ENCODE measurements at places on chromosomes 5 and 9.

DNA sequence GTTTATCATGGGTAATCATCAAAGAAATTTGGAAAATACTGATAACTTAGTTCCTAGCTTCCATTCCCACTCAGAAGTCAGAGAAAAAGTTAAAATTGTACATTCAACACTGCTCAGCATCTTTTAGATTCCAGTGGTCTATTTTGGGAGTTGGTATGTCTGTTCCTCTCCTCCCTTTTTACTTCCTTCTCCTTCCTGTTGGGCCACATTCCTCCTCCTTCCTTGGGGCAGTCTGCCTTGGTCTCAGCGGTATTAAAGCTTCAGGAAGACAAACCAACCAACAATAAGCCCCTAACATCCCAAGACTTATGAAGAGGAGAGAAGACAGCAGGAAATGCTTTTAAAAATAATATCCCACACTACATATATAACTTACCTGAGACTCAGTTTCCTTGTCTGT, 49.9 kb upstream of the SSBP2 start:
- DNase-seq: no peak

DNA sequence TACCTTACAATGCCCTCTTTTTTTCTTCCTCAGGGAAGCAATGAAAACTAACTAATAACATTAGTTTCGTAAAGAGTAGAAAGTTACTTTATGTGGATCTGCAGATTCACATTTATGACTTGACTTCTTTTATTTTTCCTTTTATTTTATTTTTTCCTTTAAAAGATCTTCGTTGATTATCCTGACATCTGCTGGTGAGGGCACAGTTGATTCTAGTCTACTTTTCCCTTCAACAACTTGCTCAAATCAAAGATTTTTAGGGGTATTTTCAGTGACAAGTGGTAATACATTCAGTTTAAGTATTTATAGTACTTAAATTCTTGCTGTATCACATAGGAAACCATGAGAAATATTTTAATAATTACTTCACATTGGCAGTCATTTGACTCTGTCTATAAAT, 4.9 kb downstream of the EDIL3 start:
- no peak for DNase-seq

GRCh38 chr5:66633754-66634153, 37.6 kb downstream of the MAST4 start:
- no peak for DNase-seq

GRCh38 chr9:132005899-132006298, 73.8 kb downstream of the MED27 start:
- no peak for DNase-seq

GRCh38 chr9:125527471-125528002, 179.5 kb downstream of the MAPKAP1 start:
- DNase-seq: no peak

DNA sequence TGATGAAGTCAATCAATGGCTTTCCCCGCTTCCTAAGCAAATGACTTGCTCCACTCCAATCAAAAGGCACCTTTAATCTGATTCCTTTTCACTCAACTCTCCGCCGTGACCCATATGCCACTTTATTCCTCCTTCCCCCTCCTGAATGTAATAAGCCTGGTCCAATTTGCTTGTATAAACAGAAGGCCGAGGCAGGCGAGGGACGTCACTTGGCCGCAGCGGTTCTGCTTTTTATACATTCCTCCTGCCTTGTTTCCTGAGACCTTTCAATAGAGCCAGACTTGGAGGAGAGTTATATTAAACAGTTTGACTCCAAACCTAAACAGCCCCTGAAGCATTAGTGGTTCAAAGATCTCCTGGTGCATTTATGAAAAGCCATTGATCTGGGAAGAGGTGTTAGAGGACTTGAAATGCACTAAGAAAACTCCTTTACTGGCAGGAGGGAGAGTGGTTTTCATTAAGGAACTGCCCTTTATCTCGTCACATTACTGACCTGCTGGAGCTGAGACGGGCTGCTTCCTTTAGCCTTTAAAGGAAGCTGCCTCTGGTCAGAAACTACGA, 273.4 kb downstream of the SLIT3 start:
- DNase-seq: no peak

GRCh38 chr9:26675035-26675434, 217.6 kb downstream of the CAAP1 start:
- no peak for DNase-seq

DNA sequence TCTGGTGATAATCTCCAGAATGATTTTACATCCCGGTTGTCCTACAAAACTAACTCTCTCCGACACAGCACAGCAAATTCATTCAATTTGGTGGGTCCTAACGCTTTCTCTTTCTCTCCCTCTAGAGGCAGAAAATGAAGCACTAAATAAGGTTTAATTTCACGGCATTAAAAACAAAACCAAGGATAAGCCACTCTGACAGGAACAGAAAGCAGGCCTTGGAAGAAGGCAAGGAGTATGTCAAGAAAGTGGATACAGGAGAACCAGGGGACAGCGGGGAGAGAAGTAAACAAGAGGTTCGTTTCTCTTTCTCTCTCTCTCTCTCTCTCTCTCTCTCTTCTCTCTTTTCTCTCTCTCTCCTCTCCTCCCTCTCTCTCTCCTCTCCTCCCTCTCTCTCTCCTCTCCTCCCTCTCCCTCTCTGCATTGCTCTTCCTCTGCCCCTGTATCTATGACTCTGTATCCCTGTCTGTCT, 49.8 kb downstream of the EBF1 start:
- DNase-seq: no peak

DNA sequence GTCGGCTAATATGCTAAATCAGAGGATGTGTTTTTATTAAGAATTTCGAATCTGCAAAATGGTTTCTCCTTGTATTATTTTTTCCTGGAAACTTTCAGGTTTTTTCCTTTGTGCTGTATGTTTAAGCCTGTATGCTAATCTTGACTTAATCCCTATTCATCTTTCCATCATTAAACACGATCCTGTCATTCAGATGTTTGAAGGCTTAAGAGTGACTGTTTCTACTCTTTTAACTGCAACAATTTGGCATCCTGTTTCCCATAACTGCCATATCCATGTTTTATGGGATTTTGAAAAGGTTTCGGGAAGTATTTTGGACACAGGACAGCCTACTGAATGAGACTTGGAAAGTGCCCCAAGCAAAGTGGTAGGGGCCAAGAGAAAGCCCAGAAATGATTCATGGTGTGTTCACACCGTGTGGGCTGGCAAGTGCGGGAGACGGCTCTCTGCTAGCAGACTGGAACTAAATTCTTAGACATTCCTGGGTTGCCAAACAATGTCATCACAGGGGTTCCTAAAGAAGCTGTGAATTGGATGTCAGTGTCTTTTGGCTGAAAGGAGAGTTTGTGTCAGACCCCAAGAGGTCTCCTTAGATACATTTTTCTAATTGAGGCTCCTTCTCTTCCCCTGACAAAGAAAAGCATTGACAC, 125.4 kb upstream of the ADAMTS16 start:
- DNase-seq: no peak

DNA sequence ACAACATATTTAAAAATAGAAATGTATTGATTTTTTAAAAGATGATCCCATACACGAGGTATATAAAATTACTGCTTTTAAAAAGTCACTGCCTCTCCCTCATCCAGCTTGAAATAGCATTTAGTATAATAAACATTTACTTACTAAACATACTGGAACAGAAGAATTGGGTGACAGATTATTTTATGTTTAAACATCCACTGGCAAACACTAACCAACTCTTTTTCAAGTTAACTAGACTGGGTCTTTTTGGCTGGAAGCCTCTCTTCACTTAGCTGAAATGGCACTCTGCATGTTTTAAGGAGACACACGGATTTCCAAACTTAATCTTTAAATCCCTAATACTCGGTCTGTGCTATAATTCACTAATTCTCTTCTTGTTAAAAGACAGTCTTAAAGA, 19.0 kb downstream of the CTXN3 start:
- no peak for DNase-seq

- no peak for DNase-seq
Observed at GRCh38 chr9:2790466-2790865, 53.4 kb downstream of the PUM3 start.

DNA sequence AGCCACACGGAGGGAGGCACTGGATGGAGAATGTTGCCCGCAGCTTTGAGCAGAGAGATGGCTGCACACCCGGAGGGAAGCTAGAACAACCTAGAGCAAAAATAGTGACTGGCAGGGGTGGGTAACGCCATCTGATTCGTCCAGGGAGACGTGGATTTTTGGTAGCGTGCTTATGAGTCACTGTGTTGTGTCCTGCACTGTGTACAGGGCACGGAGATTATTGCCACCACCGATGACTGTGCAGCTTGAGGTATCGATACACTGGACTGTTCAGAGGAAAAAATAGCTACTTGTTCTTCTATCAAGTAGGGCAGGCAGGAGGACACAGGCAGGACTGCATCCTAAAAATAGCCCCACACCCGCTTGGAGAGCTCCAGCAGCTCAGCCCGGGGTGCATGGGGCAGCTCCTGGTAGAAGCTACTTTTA, 6.0 kb downstream of the UBE2QL1 start:
- DNase-seq: no peak

- no peak for DNase-seq
Observed at GRCh38 chr5:178194026-178194425, 6.9 kb upstream of the GMCL2 start.

- no peak for DNase-seq
Observed at GRCh38 chr9:133122935-133123611, 2.0 kb upstream of the RALGDS start.

DNA sequence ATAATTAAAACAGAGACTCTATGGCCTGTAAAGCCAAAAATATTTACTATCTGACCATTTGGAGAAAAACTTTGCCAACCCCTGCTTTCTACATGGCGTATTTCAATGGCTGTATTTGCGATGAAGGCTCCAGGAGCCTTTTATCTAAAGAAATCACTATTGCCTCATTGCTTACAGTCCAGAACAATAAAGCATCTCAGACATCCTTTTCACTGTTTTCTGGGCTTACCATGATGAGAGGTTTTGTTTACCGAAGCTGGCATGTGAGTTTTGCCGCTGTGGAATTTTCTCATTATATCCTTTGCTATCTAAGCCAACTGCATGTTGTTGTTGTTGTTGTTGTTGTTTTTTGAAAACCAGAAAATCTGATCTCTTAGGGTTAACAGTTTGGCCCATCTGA, 13.9 kb downstream of the PALM2AKAP2 start:
- DNase-seq: no peak

- no peak for DNase-seq
Observed at GRCh38 chr5:35880156-35880555, 23.5 kb downstream of the IL7R start.

DNA sequence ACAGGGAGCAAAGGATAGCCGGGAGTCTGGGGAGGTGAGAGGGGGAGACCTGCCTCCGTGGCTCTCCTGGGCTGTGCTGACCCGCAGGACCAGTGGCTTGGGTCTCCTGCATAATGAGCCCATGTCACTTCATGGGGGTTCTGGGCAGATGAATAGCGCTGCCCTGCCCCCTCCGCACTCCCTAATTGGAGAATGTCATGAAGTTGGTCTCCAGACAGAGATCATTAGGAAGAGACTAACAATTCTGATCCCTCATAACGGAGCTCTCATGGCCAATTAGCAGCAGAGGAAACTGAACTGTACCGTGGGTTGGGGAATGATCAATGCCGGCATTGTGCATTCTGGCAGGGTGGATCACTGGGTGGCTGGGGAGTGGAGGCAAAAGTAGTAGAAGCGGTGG, 186.1 kb downstream of the FSTL4 start:
- DNase-seq: no peak

DNA sequence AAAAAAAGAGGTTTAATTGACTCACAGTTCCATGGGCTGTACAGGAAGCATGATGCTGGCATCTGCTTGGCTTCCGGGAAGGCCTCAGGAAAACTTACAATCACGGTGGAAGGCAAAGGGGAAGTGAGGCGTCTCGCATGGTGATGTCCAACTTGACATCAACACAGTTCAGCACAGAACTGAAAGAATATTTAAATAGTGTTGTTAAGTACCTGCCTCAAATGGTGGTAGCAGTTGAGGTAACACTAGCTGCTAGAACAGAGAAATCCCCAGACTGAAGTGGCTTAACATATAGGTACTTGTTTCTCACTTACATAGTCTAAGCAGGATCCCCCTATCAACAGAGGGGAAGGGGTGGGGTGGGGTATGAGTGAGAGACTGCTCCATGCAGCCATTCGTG, 141.6 kb downstream of the DROSHA start:
- DNase-seq: no peak

DNA sequence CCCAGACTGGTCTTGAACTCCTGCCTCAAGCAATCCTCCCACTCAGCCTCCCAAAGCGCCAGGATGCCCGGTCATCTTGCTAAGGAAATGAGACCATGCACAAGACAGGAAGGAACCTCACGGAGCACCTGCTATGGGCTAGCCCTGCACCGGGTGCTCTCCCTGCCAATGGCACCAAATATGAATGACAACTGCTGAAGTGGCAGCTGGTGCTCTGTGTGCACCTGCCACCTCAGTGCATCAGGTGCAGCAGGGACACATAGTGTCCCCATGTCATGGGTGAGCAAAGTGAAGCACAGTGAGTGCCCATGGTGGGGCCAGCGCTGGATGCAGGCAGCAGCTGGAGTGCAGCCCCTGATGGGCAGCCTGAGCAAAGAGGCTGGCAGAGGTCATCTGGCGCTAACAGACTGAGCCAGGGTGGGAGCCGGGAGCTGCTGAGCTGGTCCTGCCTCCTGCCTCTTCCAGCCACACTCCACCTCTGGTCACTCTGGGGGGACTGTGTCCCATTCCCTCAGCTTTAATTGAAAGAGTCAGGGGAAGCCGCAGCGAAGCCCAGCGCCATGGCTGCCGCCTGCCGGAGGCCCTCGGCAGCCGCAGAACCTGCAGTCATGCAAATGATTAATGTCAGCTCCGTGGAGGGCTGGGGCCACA, 46.4 kb downstream of the BARX1 start:
- DNase-seq: no peak

DNA sequence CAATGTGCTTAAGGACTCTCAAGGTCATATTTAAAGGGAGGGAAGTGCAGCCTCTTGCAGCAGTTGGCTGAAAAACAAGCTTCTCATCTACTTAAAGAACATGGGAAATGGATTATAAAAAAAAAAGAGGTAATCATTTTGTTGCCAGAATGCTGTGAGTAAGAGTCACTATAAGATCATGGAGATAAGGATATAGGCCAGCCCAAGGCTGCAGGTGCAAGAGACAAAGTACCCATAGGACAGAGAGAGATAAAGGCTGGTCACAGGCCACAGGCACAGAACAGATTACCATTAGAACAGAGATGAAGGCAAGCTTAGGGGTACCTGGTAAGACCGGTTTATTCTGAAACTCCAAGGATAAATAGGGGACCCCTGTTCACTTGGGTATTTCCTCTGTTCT, 70.5 kb downstream of the CDKN2A start:
- DNase-seq: no peak

- DNase-seq: no peak
Observed at GRCh38 chr5:30343707-30344106, 849.8 kb upstream of the CDH6 start.

GRCh38 chr5:60521376-60522291, 178.3 kb downstream of the DEPDC1B start:
- no peak for DNase-seq

GRCh38 chr5:180595046-180595379, 3.7 kb upstream of the SCGB3A1 start:
- DNase-seq: no peak

DNA sequence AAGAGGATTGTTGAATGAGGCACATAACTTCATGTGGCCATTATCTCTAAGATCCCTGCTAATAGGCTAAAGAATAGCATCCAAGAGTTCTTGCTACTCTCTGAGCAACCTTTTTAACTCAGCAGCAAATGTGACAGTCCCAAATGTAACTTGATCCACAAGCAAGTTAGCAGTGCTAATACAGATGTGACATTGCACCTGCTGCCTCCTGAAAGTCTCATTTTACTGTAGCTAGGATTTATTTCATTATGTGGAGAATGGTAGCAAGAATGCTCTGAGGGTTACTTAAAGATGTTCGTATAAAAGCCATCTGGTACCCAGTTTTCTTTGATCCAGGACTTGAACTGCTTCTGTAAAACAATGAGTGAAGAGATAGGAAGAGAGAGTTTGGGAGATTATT, 45.8 kb downstream of the CDH10 start:
- DNase-seq: no peak

- no peak for DNase-seq
Observed at GRCh38 chr5:21615195-21615765, 1237.9 kb downstream of the CDH12 start.

Measured in C1 segment of cervical spinal cord (tissue), 14 donors.